ENCODE measurements at places on chromosomes 11 and 22. TPM values are rescaled to one million over a fixed set of nuclear protein-coding genes. Genes with fewer than 3 reads are reported as not detected.

DNA sequence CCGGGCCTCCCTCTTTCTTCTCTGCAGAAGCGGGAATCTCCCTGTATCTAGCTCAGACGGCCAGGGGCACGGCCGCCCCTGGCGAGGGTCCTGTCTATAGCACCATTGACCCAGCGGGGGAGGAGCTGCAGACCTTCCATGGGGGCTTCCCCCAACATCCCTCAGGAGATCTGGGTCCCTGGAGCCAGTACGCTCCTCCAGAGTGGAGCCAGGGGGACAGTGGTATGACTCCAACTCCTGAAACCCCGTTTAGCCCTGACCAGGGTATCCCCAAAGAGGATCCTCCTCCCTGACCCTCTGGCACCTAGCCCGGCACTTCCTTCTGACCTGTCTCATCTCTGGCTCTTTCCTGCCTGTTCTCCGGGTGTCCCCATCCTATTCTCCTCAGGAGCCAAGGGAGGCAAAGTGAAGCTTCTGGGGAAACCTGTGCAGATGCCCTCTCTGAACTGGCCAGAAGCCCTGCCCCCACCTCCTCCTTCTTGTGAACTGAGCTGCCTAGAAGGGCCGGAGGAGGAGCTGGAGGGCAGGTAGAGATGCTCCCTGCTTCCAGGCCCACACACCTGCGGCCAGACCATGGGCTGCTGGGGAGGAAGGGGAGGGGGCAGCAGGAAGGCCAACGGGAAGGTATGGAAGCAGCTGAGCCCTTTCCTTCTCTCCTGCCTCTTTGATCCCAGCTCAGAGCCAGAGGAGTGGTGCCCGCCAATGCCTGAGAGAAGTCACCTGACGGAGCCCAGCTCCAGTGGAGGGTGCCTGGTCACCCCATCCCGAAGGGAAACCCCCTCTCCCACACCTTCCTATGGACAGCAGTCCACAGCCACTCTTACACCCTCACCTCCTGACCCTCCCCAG lies 12.9 kb downstream of the ROBO3 start:
- no peak for DNase-seq

GRCh38 chr11:95883381-95883780 lies 40.5 kb downstream of the MTMR2 start:
- no peak for DNase-seq

DNA sequence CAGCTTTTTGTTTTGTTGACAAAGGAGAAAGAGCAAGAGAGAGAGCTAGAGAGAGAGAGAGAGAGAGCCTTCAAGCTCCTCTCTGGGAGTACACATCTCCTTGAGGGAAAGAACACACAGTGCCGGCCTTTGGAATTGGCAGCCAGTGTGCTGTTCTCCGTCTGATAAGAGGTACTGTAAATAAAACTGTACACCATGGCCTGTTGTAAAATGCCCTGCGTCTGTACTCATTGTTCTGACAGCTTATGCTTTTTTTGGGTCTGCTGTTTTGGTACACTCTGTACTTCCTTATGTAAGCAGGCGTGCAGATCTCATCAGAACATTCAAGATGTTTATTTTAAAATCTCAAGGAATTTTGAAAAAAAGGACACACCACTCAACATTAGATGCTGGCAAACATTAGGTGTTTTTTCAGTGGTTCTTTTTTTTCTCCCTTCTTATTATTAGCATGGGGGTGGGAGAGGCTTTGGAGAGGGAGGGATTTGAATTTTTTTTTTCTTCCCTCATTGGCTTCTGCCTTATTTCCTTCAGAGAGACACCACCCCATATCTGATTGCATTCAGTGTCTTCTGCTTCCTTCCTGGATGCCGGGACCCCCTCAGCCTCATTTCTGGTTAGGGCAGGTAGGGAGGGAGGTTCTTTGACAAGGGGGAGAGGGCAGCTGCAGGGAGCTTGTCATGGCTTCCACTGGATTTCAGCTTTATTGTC lies 116.8 kb upstream of the NNMT start:
- no peak for DNase-seq

GRCh38 chr22:34986523-34986922 lies 79.4 kb upstream of the ISX start:
- no peak for DNase-seq

DNA sequence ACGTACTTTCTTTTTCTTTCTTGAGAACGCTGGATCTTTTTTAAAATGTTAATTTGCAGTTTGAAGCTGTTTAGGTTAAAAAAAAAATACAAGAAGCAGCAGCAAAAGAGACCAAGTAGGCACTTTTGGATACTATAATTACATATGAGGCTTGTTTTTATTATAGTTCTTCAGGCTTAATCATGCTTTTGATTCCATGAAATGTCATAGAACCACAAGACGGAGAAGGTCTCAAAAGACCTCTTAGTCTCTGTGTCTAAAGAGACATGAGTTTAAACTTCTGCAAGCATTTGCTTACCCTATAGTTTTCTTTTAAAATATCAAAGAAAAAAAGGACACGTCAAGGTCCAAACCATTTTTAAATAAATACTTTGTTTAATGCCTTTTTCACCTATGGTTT lies 18.8 kb upstream of the MMP20 start:
- DNase-seq = no peak

DNA sequence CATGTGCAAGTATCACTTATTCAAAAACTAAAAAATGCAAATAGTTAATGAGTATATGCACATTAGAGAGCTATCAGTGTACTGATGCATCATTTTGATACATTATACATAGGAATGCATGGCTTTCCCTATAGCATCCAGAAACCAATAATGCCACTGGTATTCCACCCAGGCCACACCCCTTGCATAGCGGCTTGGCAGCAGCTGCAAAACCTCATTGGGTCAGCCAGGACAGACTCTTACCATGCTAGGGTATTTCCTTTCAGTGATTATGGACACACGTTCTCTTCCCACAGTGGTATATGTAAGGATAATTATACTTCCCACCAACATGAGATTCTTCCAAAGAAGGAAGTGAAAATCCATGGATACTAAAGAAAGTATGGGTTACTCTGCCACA lies 145.9 kb upstream of the PITPNB start:
- DNase-seq = no peak

POLR2L gene
- polyA plus RNA-seq = 128 TPM

OR56A1 gene
- polyA plus RNA-seq = 0.03 TPM

OR51E2 gene
- polyA plus RNA-seq = 0.91 TPM

SCGB1C1 gene
- 0.48 TPM for polyA plus RNA-seq

LDHAL6A gene
- 1.0 TPM for polyA plus RNA-seq
